Hindlimb muscle (tissue), 1 donor: ENCODE measurements at places on chromosomes 4 and X.

GRCh38 chr4:33722800-33723516, 2521.4 kb downstream of the ARAP2 start:
- DNase-seq: peak; percentile 14

- peak; percentile 34 for DNase-seq
Measured at GRCh38 chr4:188194421-188194820, 55.2 kb downstream of the TRIML1 start.

DNA sequence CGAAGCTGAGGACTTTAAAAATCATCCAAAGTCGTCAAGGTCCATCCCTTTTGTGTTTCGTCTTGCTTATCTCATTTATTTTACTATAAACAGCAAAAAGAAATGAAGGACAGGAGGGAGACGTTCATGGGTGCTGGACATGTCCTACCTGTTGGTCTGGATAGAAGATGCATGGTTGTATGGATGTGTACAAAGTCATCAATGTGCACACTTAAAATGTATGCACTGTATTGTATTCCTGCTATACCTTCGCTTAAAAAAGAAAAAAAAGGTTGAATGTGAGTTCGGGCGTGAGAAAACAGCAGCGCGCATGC, 313 bp upstream of the BLOC1S4 start:
- DNase-seq: no peak

GRCh38 chr4:107034996-107035818, 906 bp downstream of the DKK2 start:
- peak; percentile 52 for DNase-seq

GRCh38 chrX:31547816-31548215, 476.0 kb upstream of the FTHL17 start:
- DNase-seq: no peak

DNA sequence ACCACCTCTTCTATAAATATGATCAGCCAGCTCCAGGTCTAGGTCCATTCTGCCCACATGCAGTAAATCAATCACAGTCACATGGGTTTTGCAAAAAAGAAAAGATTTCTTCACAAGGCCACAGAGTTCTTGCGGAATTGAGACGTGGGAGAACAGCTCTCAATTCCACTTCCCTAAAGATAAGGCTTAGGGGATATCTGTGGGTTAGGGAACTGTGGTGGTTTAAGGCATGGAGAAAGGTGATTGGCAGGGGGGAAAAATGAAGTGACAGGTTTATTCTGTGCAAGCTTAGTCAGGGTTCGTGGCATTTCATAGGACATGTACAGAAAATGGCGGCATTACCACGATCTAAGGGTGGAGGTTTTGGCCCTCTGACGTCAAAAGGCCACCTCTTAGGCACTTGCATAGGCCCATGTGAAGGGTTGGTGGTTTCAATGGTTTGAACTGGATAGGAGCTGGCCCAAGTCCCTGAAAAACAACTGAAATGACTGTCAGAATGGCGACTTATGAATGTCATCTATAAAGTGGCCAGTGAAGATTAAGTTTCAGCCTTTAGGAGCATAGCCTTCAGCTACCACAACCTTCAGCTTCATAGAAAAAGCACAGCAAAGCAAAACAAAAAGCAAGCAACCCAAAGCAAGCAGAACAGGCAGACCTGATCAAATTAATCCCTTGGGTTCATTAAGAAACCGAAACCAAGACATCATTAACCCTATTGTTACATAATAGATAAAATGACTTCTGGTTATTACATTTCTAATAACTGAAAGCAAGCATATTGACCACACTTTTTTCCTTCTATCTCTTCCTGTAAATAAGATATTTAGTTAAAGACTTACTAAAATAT, 289.8 kb upstream of the SFRP2 start:
- DNase-seq: no peak

DNA sequence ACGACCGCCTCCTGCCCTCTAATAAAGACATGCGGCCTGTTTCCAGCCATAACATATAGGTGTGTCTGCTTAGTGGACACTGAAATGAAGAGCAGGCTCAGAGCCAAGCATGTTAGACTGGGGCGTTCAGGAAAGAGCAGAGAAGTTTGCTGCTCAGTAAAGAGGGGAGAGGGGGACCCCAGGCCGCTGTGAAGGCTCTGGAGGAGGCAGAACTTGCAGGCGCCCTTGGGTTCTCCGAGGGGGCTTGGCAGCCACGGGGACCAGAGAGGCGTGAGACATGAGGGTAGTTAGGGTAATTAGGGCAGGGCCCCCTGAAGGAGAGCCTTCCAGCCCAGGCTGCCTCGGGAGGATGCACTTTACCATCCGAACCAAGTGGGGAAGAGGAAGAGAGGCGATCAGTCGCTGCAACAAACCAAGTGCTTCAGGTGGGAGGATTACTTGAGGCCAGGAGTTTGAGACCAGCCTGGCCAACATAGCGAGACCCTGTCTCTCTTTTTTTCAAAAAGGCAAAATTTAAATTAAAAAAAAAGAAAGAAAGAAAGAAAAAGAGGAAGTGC, 46.6 kb upstream of the CDKN2AIP start:
- no peak for DNase-seq

DNA sequence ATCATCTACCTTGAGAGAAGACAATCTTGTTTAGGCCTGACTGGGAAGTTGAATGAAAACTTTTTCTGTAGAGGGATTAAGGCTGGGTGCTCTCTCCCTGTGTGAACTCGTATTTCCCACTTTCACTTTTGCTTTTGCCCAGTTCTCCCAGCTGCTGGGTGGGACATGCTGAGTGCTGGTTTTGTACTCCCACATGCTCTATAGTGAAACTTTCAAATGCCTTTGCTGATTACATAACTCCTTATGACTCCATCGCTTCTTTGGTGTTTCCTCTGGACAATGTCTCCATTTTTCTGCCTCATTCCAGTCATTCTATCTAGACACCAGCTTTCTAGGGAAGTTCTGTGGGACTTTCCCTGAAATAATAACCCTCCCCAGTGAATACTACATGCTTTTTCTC, 100.5 kb downstream of the CLNK start:
- DNase-seq: peak; percentile 8

DNA sequence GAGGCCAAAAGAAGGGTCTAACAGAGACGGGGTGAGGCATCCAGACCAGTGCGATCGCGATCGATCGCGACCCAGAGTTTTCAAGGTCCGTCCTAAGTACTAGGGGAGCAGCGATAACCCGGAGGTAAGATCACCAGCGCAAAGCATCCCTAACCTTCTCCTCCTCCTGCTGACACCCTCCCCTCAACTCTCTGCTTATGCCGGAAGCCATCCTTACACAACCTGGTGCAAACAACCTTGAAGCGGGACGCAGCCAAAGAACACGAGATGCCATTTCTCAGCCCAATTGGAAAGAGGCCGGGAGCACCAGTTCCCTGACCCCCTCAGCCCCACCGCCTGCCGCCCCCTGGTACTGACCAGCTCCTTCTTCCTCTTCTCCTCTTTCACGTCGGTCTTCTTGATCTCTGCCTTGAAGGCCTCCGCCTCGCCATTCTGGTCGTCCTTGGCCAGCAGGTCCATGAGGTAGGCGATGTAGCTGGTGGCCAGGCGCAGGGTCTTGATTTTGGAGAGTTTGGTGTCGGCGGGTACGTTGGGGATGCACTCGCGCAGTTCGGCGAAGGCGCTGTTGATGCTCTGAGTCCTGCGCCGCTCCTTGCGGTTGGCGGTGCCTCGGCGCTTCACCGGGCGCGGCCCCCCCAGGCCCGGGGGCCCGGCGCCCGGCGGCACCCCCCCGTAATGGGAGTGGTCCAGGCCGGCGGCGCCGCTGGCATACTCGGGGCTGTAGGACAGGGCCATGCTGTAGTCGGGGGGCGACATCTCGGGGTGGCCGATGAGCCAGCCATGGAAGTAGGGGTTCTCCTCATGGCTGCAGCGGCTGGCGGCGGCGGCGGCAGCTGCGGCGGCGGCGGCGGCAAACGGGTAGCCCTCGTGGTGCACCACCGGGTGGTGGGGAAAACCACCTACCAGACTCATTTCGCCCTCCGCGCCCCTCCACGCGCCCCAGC, 1.4 kb downstream of the HAND2 start:
- DNase-seq: no peak

DNA sequence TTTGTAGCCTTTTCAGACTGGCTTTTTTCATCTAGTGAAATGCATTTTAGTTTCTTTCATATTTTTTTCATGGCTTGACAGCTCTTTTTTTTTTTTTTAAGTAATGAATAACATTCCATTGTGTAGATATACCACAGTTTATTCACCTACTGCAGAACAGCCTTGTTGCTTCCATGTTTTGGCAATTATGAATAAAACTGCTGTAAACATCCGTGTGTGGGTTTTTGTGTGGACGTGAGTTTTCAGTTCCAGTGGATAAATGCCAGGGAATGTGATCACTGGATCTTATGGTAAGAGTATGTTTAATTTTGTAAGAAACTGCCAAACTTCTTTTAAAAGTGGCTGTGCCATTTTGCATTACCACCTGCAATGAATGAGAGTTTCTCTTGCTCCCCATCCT, 160.8 kb downstream of the SOWAHB start:
- DNase-seq: no peak

GRCh38 chrX:25143596-25143995, 127.8 kb upstream of the ARX start:
- DNase-seq: no peak

DNA sequence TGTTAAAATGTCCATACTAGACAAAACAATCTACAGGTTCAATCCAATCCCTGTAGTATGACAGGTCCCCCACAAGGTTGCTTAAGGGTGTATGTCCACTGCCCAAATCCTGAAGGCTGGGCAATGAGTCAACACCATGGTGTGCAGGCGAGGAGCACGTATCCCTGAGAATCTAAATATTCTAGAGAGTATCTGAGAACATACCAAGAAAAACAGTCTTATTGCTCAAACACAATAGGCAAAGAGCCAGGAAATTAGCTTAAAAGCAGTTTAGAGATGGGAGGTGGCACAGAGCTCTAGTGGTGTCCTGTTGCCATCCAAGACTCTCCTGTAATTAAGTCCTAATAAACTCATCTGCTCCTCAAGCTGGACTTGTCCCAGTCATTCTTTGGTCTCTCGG, 37.0 kb downstream of the RCHY1 start:
- no peak for DNase-seq

DNA sequence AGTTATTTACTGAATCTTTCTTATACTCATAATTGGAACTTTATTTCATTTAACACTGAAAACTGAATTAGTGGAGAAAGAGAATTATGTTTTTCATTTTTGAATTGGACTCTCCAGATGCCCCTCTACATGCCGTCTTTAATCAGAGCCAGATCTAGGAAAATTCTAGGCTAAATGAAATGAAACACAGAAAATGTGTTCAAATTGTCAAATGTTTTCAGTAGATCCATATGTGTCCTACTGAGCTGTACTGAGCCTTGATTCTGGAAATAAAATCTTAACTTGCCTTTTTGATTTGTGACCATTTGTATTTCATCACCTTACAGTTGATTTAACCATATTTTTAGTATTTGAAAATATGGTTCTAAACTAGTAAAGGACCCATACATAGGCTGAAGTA, 64.0 kb upstream of the GK2 start:
- DNase-seq: no peak

- DNase-seq: no peak
Measured at GRCh38 chr4:7075962-7076695, 8.3 kb upstream of the GRPEL1 start.

GRCh38 chr4:143482840-143483239, 30.7 kb upstream of the SMARCA5 start:
- peak; percentile 54 for DNase-seq

- no peak for DNase-seq
Measured at GRCh38 chrX:54213603-54214002, 30.5 kb upstream of the FAM120C start.

GRCh38 chr4:154869301-154869700, 88.2 kb downstream of the RBM46 start:
- no peak for DNase-seq

DNA sequence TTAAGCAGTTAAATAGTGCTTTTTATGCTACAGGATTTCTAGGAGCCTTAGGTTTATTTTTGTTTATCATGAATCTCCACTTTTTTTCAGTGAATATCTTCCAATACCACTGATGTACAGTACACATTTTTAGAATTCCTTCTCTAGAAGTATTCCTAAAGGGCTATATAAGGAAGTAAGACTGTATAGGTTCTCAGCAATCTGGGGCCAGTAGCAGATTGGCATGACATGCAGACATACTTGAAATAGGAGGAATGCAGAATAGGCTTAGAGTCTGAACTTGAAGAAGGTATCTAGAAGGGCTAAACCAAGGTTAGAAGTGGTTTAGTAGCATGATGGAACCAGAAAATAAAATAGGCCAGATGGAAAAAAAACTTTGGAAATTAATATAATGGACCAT, 29.8 kb downstream of the HEPH start:
- no peak for DNase-seq

- DNase-seq: no peak
Measured at GRCh38 chr4:36192922-36193321, 51.4 kb downstream of the ARAP2 start.

DNA sequence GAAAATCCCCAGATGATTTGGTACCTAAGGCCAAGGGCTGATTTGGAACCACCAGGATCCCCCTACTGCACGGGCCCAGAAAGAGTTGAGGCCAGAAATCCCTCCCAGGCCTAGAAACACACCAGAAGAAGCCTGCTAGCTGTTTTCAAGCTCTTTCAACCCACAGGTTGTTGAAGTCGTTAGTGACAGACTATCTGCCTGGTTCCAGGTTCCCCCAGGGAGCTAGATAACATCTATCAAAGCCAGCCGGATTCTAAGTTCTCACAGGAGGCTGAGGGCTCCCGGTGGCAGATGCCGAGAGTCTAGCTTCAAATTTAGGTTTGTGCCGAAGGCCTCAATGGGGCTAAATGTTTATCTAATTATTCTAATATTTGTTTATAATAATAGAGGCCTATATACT, 132.0 kb upstream of the ATP6AP2 start:
- DNase-seq: no peak

DNA sequence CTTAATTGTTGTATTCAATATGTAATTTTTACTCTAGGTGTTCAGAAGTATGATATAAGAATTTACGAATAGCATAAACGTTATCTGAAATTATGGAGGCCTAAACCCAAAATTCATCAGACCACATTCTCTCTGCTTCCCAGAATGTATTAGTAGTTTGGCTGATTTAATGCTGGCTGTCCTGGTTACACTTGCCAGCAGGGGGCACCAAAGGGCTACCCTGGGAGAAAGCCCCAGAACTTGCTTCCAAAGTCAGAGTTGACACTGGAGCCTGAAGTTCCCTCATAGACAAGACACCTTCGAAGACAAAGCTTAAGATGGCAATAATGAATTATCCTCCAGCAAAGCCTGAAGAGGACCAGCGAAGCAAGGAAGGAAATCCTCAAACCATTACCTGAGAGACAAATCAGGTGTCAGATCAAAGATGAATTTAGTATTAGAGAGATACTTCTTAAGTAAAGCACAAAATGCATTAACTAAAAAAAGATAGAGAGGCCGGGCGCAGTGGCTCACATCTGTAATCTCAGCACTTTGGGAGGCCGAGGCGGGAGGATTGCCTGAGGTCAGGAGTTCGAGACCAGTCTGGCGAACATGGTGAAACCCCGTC, 11.3 kb upstream of the ANOS1 start:
- DNase-seq: no peak

- peak; percentile 78 for DNase-seq
Measured at GRCh38 chrX:110412971-110413726, 54.5 kb downstream of the RTL9 start.

GRCh38 chr4:149279776-149280175, 535.9 kb downstream of the IQCM start:
- DNase-seq: peak; percentile 28

- no peak for DNase-seq
Measured at GRCh38 chr4:27000122-27000521, 139.5 kb downstream of the STIM2 start.

- DNase-seq: no peak
Measured at GRCh38 chrX:74349387-74349786, 45.4 kb downstream of the ZCCHC13 start.

- no peak for DNase-seq
Measured at GRCh38 chrX:150676221-150676620, 17.0 kb upstream of the MTMR1 start.

GRCh38 chr4:10577018-10577417, 107.5 kb downstream of the CLNK start:
- no peak for DNase-seq
